Heart right ventricle (tissue), 16 donors: ENCODE measurements at places on chromosomes 12 and 14.

- H3K27me3 ChIP-seq = no peaks in the 10 kb centered on the region
- H3K4me3 ChIP-seq = no peak overlapping the region
- no peak for DNase-seq
- H3K27ac ChIP-seq = no peak overlapping the region
- H3K4me1 ChIP-seq = peaks cover 80% of the 10 kb centered on the region
These were observed 120.4 kb downstream of the ETV6 start for GRCh38 chr12:11769723-11770514.

DNA sequence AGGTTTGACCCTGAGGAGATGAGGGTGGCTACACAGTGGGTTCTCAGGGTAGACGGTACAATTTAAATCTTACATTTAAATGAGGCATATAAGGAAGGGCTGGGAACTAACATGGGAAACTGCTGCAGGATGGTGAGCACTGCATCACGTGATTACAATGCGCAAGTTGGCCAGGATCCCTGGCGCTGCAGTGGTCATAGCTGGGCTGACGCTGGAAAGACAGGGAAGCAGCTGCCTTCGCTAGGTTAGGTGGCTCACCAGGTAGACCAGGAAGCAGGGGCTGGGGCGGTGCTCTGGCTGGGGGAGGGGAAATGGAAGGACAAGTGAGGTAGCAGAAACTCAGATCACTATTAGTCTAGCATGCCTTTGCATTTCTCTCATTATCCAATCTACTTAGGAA lies 149.9 kb downstream of the FOXN3 start:
- no peaks in the 10 kb centered on the region for H3K27me3 ChIP-seq
- no peak overlapping the region for H3K4me3 ChIP-seq
- H3K36me3 ChIP-seq = peaks cover 5% of the 10 kb centered on the region
- peaks cover 18% of the 10 kb centered on the region for H3K4me1 ChIP-seq

GRCh38 chr14:50045039-50045711 lies 71.2 kb downstream of the VCPKMT start:
- peak overlapping the region; percentile 75 for H3K27ac ChIP-seq
- no peaks in the 10 kb centered on the region for H3K27me3 ChIP-seq
- H3K36me3 ChIP-seq = no peaks in the 10 kb centered on the region
- no peak overlapping the region for H3K4me3 ChIP-seq
- peak; percentile 83 for DNase-seq
- peaks cover 26% of the 10 kb centered on the region for H3K4me1 ChIP-seq

DNA sequence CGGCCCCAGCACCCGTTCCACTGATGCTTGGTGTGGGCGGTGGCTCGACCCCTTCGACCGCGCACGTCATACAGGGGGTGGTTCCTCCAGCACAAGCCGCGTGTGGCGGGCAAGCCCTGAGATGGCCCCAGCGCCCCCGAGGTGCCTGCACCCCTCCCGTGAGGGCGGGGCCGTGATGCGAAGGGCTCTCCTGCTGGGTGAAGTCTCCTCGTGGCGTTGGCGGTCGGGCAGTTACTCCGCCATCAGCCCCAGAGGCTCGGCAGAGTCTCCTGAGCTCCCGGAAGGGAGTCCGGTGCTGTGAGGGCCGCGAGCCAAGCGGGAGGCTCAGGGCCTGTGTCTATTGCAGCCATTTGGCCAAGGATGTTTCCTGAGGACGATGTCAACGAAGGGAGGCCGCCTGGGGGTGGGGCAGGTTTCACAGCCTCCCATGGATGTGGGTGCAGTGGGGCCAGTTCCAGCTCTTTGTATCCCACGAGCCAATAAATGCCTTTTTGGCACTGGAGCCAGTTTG lies 78.1 kb upstream of the GALNT9 start:
- H3K4me1 ChIP-seq = no peaks in the 10 kb centered on the region
- no peak for DNase-seq
- H3K36me3 ChIP-seq = no peaks in the 10 kb centered on the region
- no peak overlapping the region for H3K4me3 ChIP-seq

GRCh38 chr14:70239802-70240201 lies 51.1 kb upstream of the SLC8A3 start:
- DNase-seq = no peak
- H3K36me3 ChIP-seq = no peaks in the 10 kb centered on the region
- H3K4me1 ChIP-seq = no peaks in the 10 kb centered on the region

DNA sequence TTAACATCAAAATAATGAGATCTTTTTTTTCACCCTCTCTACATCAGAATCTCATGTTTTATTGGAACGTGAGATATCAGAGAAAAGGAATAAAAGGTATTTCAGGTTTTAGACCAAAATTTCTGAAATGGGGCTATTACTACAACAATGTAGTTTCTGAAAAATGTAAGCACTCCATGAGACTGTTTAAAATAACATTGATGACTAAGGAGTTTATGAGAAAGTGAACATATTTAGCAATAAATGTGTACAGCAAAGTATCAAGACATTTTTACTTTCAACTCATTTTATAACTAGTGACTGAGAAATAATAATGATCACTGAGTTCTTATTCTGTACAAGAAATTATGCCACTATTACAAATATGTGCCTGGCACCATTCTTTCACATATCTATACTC lies 39.3 kb upstream of the ABCC9 start:
- no peaks in the 10 kb centered on the region for H3K27me3 ChIP-seq
- no peak overlapping the region for H3K27ac ChIP-seq
- no peak for DNase-seq
- no peak overlapping the region for H3K4me3 ChIP-seq
- no peaks in the 10 kb centered on the region for H3K4me1 ChIP-seq

DNA sequence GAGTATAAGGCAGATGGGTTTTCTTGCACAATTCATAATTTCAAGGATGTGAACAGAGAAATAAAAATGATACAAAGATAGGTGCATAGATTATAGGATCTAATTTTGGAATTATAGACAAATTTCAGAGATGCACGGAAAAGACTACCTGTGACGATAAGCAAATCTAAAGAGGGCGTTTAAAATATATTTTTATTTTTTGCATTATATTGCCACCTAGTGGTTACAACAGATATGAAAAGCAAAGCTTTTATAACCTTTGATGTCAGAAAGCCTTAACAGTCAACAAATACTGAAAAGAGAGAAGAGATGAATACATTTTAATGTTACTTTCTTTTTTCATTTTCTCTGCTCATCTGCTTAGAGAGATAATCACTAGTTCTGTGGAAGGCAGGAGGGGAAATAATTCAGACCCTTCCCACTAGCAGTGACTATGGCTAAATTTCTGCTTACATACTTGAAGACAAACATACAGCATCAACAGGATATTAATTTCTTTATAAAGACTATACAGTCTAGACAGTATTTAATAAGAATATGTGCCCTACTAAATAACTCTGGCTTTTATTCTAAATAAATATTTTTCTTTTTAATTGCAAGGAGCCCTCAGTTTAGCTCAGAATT lies 46.3 kb downstream of the NTS start:
- H3K4me3 ChIP-seq = no peak overlapping the region
- DNase-seq = no peak
- H3K27me3 ChIP-seq = no peaks in the 10 kb centered on the region
- no peak overlapping the region for H3K27ac ChIP-seq

- no peak overlapping the region for H3K4me3 ChIP-seq
- no peak for DNase-seq
- no peaks in the 10 kb centered on the region for H3K27me3 ChIP-seq
- H3K36me3 ChIP-seq = peaks cover 100% of the 10 kb centered on the region
These were observed 28.7 kb downstream of the ZFYVE26 start for GRCh38 chr14:67787673-67788072.

DNA sequence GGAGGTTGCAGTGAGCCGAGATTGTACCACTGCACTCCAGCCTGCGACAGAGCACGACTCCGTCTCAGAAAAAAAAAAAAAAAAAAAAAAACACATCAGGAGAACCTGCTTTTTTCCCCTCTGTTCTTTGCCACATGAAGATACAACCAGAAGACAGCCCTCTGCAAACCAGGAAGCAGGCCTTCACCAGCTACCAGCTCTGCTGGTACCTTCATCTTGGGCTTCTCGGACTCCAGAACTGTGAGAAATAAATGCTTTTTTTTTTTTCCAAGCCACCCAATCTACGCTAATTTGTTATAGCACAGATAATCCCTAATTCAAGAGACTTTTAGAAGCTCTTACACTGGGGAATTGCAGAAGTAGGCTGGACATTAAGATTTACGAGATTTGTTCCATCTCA lies 121.2 kb downstream of the GARIN6 start:
- H3K27me3 ChIP-seq = no peaks in the 10 kb centered on the region
- no peaks in the 10 kb centered on the region for H3K4me1 ChIP-seq
- DNase-seq = no peak
- H3K27ac ChIP-seq = no peak overlapping the region

GRCh38 chr12:79388011-79388410 lies 302.8 kb downstream of the PAWR start:
- no peak overlapping the region for H3K4me3 ChIP-seq
- no peak for DNase-seq
- no peaks in the 10 kb centered on the region for H3K36me3 ChIP-seq
- no peaks in the 10 kb centered on the region for H3K4me1 ChIP-seq
- H3K27ac ChIP-seq = no peak overlapping the region
- H3K27me3 ChIP-seq = no peaks in the 10 kb centered on the region

GRCh38 chr12:76450690-76451089 lies 102.5 kb upstream of the BBS10 start:
- H3K4me1 ChIP-seq = no peaks in the 10 kb centered on the region
- H3K27ac ChIP-seq = no peak overlapping the region
- peaks cover 12% of the 10 kb centered on the region for H3K36me3 ChIP-seq

DNA sequence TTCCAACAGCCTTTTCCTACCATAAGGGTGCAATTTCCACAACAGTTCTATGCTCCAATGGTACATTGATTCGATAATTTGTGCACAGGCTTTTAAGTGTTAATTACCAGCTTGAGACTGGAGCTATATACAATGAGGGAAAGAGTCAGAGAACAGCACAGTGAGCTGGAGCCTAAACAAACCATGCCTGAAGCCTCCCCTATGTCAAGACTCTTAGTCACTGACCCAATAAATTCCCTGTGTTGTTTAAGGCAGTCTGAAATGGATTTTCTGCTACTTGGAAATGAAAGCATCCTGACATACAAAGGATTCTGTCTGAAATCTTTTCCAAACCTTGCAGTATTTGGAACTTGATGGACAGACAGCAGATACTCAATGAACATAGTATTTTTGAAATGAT lies 149.0 kb downstream of the EFCAB11 start:
- no peaks in the 10 kb centered on the region for H3K36me3 ChIP-seq
- H3K4me1 ChIP-seq = no peaks in the 10 kb centered on the region
- DNase-seq = no peak

- H3K4me3 ChIP-seq = peak overlapping the region; percentile 78
- no peaks in the 10 kb centered on the region for H3K27me3 ChIP-seq
- H3K27ac ChIP-seq = peak overlapping the region; percentile 97
- H3K36me3 ChIP-seq = peaks cover 16% of the 10 kb centered on the region
- H3K4me1 ChIP-seq = peaks cover 14% of the 10 kb centered on the region
- DNase-seq = peak; percentile 16
These were observed 624 bp downstream of the M6PR start for GRCh38 chr12:8948701-8949341.

DNA sequence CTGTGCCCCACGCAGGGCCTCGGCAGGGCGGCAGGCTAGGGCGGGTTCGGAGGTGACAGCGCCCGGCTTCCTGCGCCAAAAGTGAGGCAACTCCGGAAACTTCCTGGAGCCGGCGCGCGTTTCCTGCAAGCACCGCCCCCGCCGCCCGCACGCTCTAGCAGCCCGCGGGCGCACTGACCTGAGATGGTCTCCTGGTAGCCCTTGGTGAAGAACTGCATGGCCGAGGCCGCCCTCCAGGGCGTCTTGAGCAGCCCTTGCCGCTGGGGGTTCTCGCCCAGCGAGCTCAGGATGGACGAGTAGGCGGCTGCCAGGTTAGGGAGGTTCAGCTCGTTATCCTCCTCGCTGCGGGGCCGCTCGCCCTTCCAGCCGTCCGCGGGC lies 494 bp downstream of the GCH1 start:
- H3K27me3 ChIP-seq = no peaks in the 10 kb centered on the region
- H3K4me3 ChIP-seq = peak overlapping the region; percentile 77
- DNase-seq = peak; percentile 73
- peak overlapping the region; percentile 92 for H3K27ac ChIP-seq

- H3K27ac ChIP-seq = no peak overlapping the region
- H3K27me3 ChIP-seq = no peaks in the 10 kb centered on the region
- no peak for DNase-seq
- H3K36me3 ChIP-seq = no peaks in the 10 kb centered on the region
- H3K4me3 ChIP-seq = no peak overlapping the region
- H3K4me1 ChIP-seq = no peaks in the 10 kb centered on the region
These were observed 299.6 kb downstream of the DPF3 start for GRCh38 chr14:72594099-72594901.

DNA sequence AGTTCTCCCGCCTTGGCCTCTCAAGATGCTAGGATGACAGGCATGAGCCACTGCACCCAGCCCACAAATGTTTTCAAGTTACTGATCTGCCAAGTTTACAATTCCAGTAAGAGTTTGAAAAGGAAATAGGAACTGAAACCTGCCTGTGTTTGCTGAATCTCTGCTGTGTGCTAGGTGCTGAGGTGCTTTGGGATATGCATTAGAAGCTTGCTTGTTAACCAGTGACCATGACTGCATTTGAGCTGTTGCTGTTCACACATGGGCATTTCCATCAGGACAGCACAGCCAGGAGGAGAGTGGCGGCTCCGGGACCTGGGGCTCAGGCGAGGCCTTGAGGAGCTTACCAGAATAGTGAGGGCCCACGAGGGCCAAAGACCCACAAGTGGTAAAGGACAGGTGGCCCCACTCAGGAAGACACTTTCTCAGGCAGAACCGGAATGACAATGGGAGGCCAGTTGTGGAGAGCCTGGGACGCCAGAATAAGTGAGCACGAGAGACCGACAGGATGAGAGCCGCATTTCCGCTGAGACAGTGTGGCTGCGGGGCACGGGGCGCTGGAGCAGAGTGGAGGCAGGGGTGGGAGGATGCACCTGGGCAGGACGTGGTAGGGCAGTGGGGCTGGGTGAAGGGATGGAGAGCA lies 54.5 kb upstream of the MMP17 start:
- DNase-seq = no peak
- H3K4me1 ChIP-seq = peaks cover 16% of the 10 kb centered on the region

DNA sequence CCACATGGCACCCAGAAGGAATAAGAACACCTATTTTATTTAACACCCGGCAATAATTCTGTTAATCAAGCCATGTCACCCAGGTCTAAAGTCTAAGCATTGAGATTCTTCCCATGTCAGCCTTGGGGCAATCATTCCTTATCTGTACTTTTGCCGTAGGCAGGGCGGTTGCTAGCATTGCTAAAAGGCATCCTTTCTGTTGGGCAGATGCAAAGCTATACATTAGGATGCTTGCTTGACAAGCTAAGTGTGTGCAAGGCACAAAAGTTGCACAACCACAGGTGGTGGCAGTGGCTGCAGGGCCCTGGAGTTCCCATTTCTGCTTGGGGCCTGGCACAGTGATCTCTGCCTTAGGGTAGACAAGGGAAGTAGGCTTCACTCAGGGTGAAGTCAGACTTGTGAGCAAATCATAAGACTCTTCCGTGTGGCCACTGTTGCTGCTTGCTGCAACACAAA lies 12.5 kb upstream of the GALNT6 start:
- H3K27ac ChIP-seq = no peak overlapping the region
- no peak for DNase-seq
